ENCODE measurements at places on chromosomes 16 and 17. TPM values are rescaled to one million over a fixed set of nuclear protein-coding genes. Genes with fewer than 3 reads are reported as not detected.

Gene GOSR2
- 31.7 TPM for total RNA-seq

Gene KRTAP4-9
- total RNA-seq = not detected

Gene OR1A1
- total RNA-seq = not detected

Gene AOC3
- total RNA-seq = 2.1 TPM

Gene PMFBP1
- total RNA-seq = 1.2 TPM

Gene CBFA2T3
- 2.7 TPM for total RNA-seq

Gene CARD14
- total RNA-seq = not detected

Gene ZACN
- total RNA-seq = not detected

Gene ASPHD1
- total RNA-seq = 17.8 TPM

Gene SAMD14
- 5.9 TPM for total RNA-seq

Gene GNAO1
- total RNA-seq = 30.2 TPM
